Stimulated activated CD8-positive, alpha-beta memory T cell treated with anti-CD3 and anti-CD28 coated beads, Interleukin-4, amount 100 ng/mL, for 1 hour (primary cell): ENCODE measurements at places on chromosomes 11 and 22.
A peak's percentile ranks its signal among the peaks of the same experiment; 100 is the strongest.

- DNase-seq, result no peak
Measured at GRCh38 chr11:7787239-7787638, 9.5 kb downstream of the OR5P2 start.

DNA sequence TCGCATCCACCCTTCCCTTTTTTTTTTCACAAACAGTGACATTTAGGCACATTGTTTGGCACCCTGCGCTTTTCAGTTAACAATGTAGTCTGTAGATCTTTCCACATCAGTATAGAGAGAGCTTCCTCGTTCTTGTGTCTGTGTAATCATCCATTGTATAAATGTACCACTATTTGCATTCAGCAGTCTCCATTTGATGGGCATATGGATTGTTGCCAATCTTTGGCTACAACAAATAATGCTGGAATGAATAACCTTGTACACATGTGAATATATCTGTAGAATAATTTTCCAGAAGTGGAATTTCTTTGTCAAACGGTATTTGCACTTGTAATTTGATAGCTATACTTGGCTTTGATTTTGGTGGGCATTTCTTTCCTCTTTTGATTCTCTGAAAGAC is 17.1 kb downstream of the MPEG1 start:
- DNase-seq, result no peak

DNA sequence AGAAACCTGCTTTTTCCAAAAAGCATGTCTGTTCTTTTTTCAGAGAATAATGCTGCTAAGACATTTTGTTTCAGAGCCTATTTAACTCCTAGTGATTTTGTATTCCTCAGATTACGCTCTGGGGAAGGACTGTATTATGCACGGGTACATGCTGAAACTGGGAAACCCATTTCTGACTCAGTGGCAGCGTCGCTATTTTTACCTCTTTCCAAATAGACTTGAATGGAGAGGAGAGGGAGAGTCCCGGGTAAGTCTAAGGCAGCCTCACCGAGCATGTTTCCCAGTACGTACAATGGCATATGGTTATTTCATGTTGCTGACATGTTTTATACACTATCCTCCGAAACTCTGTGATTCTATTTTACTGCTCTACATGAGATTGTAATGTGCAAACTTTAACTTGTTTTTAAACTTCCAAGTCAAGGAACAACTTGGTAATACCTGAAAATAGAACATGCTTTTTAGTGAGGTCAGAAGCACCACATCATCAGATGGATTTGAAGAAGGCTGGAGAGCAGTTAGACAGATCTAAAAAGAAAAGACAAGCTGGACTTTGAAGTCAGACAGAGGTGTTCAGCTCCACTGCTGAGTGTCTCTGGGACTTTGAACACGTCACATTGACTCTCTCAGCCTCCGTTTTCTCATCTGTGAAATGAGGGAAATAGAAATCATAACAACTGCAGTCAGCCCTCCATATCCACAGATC is 23.7 kb upstream of the MYO18B start:
- DNase-seq, result no peak

GRCh38 chr11:77090046-77090372 is 12.6 kb upstream of the OMP start:
- no peak for DNase-seq

DNA sequence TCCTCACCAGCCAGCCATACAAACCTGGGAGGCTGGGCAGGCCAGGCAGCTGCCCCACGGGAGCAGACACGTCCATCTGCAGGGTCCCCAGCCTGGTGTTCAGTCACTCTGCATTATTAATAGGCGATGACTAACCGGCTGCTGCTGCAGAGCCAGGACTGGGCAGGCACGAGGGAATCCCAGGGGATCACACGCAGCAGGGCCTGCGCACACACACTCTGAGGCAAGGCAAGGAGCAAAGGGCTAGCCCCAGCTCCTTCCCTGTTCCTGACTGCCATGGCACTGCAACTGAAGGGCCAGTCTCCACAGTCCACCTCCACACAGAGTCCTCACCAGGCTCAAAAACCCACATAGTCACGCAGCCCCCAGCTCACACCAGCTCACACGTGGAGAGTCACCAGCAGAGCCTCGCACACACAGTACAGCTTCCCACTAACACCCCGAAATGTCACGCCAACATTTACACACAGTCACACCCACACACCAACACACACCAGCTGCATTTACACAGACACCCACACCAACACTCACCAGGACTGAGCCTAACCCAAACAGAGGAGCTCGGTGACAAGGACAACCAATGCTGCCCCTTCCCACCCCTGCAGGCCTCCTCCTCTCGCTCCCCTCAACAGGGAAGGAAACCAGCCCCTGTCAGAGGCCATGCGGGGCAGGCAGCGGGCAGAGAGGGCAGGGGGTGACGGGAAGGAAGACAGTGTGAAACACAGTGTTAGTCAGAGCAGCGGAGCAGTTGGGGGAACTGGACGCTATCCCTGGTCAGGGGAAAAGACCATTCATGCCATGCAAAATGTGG is 47.3 kb downstream of the NRXN2 start:
- DNase-seq, result no peak

GRCh38 chr22:33896575-33897447 is 23.5 kb downstream of the LARGE1 start:
- no peak for DNase-seq

DNA sequence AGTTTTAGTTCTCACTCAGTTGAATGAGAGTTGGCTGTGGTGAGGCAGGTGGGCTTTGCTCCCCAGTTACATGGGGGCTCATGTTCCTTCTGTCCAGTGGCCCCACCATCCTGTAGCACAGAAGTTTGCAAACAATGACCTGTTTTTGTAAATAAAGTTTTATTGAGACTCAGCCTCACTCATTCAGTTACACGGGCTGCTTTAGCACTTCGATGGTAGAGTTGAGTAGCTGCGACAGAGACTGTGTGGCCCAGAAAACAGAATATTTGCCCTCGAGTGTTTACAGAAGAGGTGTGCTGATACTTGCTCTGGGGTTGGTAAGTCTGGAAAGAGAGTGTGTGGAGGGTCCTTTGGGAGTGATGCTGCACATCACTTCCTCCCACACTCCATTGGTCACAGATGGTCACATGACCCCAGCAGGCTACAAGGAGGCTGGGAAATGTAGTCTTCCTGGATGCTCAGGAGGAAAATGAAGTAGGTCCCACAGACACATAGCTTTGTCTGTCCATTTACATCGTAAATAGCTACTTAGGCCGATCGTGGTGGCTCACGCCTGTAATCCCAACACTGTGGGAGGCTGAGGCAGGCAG is 34.6 kb downstream of the IFT27 start:
- DNase-seq, result no peak

GRCh38 chr11:61121917-61122316 is 19.6 kb downstream of the CD5 start:
- DNase-seq, result no peak

DNA sequence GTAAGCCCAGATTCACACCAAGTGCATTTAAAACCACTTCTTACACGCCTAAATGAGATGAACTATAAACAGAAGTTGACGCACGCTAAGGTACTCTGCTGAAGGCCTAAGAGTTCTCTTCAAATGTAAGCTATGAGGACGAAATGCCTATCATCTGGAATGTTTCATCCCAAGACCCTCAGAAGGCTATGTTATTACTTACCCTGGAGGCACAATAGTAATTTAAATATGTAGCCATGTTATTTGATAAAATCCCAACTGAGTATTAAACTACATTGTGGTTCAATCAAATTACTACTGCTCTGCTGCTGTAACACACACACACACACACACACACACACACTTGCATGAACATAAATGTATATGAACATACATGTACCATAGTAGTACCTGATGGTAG is 47.6 kb downstream of the MAML2 start:
- no peak for DNase-seq

GRCh38 chr22:19970479-19971275 is 29.1 kb upstream of the TXNRD2 start:
- peak; percentile 64 for DNase-seq
